ENCODE measurements at places on chromosomes 4 and X.

DNA sequence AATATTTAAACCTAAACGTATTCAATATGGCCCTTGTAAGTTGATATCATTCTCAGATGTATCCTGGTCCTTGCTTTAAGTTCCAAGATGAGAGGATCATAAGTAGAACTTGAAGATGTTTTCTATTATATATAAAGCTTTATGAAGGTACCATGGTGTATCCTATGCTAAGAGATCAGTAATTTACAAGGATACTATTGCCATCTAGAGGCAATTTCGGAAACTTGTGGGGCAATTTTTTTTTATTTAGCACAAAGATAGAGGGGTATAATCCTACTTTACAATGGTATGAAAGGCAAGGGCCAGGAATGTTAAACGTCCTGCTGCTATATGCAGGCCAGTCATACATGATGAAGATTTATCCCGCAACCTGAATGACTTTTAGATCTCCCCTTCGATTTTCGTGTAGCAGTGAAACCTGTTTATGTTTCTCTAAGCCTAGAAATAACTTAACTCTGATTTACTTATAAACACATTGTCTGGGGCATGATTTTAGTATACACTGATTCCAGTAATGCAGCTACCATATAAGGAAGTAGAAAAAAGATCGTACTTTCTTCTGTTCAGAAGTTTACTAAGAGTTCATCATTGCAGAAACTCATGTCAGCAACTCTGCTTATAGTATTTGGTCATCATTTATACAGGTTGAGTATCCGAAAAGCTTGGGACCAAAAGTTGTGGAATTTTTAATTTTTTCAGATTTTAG, 2.6 kb downstream of the SLC25A31 start:
- DNase-seq: peak; percentile 3

GRCh38 chr4:78534286-78534955, 17.1 kb upstream of the ANXA3 start:
- no peak for DNase-seq

DNA sequence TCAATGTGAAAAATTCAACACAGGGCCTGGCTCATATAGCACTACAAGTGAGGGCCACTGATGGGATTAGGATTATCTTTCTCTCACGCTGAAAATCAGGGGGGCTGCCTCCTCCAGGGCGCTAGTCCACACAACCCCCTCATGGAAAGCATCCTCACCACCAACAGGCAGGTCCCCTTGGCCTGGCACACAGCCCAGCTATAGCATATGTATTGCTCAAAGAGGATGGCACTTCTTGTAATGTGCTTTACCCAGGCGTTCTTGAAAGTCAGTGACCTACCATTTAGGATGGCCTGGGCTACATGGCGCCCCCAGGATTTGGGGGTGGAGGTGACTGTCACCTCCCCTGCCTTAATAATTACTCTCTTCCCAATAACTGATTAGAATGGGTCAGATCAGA, 71.0 kb upstream of the LSM6 start:
- DNase-seq: no peak

DNA sequence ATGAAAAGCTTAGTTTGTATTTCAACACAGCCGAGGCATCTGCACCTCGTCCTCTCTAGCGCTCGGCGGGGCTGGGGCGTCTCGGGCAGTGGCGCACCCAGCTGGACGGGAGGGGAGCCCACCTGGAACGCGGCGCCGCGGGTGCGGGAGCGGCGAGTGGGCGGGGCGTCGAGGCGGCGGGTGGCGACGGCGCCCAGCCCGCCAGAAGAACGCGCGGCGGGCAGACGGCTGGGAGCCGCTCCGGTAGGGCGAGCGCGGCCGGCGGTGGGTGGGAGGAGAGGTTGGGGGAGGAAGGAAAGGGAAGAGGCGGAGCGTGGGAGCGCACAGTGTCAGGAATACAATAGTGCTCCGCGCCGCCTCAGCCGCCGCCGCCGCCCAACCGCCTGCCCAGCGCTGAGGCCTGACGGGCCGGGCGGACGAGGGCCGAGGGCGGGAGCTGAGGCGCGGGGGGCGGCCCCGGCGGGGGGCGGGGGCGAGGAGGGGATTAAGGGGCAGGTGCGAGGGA, at the start of gene JADE3:
JADE3 (plus strand) TSS at position 324 of the 505 bp plus-strand sequence. CDS start 72,474 bp downstream, outside the sequence.
- peak; percentile 52 for DNase-seq

- no peak for DNase-seq
Measured at GRCh38 chr4:27934871-27935270, 1074.2 kb downstream of the STIM2 start.

- DNase-seq: no peak
Measured at GRCh38 chr4:73676136-73676535, 55.9 kb upstream of the RASSF6 start.

DNA sequence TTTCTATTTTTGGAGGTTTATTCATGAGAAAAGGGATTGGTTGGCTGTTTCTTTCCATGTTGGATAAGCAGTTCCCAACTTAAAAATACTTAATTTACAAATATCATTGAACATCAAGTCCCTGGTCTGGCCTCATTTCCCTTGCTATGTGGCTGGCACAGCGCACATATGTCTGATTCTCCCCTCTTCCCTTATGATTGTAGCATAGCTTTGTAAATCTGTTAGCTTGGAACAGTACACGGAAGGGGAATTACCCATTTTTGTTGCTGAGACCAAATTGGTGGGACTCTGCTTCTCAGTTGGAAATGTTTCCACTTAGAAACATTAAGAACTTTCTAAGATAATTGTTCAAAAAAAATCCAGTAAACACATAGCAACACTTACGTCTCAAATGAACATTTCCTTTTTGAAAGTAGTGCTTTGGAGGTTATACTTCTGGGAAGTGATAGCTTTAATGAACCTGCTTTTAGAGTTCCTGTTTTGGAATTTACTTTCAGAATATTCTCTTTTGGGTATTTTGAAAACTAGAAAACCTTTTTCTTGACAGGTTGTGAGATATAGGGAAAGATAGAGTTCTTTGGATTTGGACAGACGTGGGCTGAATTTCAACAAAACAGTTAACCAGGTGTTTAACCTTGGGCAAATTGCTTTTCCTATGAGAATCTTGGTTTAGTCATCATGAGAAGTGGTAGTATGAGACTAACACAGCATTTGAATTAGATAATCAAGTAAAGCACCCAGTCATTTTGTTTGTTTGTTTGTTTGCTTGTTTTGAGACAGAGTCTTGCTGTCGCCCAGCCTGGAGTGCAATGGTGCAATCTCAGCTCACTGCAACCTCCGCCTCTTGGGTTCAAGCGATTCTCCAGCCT, 47.3 kb downstream of the STIM2 start:
- DNase-seq: no peak
